ENCODE measurements at places on chromosomes 3 and 15.

DNA sequence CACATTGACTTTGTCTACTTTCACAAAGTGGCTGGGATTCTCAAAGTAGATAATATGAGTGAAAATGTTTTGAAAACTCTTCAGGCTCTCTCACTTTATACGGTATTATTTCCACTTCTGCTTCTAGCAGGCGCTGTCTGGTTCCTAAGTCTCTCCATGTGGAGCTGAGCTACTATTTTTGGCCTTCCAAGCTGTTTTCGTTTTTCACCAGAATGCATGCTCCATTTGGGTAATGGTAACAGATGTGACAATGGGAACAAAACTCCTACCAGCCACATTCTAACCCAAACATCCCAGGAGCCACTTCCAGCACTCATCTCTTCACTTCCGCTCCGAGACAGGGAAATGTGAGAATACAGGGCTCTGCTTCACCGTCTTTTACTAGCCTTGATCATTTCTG is 586.7 kb downstream of the NTRK3 start:
- no peak overlapping the region for H3K27ac ChIP-seq
- no peak for DNase-seq
- H3K4me3 ChIP-seq, result no peak overlapping the region
- H3K27me3 ChIP-seq, result no peaks in the 10 kb centered on the region

GRCh38 chr15:82587805-82588204 is 47.5 kb upstream of the RPS17 start:
- H3K36me3 ChIP-seq, result no peaks in the 10 kb centered on the region
- DNase-seq, result no peak
- H3K4me1 ChIP-seq, result no peaks in the 10 kb centered on the region
- no peak overlapping the region for H3K27ac ChIP-seq
- no peak overlapping the region for H3K4me3 ChIP-seq

DNA sequence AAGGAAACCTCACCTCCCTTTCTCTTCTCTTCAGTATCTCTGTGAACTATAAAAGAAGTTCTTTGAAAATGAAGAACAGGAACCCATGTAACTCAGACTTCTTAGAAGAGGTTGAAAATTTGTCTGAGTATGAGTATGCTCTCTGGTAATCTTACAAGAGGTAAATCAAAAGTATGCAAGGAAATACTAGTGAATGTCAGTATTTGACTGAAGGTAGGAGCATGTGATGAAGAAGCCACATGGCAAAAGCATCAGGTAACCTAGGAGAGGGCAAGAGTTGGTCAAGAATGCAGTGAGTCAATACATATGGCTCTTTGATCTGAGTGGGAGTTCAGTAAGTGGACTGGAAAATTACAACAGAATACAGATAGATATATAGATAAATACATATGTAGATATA is 133.0 kb upstream of the NECTIN3 start:
- H3K4me1 ChIP-seq, result no peaks in the 10 kb centered on the region
- no peak for DNase-seq
- H3K27ac ChIP-seq, result no peak overlapping the region
- no peaks in the 10 kb centered on the region for H3K36me3 ChIP-seq
- no peak overlapping the region for H3K4me3 ChIP-seq
- H3K27me3 ChIP-seq, result no peaks in the 10 kb centered on the region

GRCh38 chr3:58131101-58131825 is 79.5 kb downstream of the DNASE1L3 start:
- H3K36me3 ChIP-seq, result peaks cover 33% of the 10 kb centered on the region
- no peak overlapping the region for H3K27ac ChIP-seq
- H3K27me3 ChIP-seq, result no peaks in the 10 kb centered on the region
- DNase-seq, result no peak
- no peaks in the 10 kb centered on the region for H3K4me1 ChIP-seq

GRCh38 chr15:73927476-73928240 is 1.4 kb downstream of the LOXL1 start:
- H3K27ac ChIP-seq, result no peak overlapping the region
- H3K27me3 ChIP-seq, result peaks cover 5% of the 10 kb centered on the region
- no peaks in the 10 kb centered on the region for H3K36me3 ChIP-seq
- peak; percentile 79 for DNase-seq
- H3K4me3 ChIP-seq, result peak overlapping the region; percentile 25

DNA sequence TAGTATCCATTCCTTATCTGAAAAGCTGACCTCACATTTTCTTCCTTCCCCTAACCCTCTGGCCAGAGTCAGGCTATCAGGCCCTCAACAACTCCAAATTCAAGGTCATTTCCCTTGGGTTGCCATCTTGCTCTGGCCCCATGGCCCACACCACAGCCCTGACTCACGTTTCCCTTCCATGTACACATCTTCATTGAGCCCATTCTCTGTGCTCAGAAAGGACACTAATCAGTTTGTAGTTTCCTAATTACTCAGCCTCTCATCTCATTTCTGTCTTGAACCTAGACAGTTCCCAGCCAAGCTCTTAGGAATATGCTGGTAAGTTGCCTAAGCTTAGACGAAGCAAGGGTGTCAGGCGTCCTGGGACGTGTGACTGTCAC is 14.9 kb downstream of the TGM5 start:
- no peaks in the 10 kb centered on the region for H3K27me3 ChIP-seq
- no peak for DNase-seq
- no peak overlapping the region for H3K4me3 ChIP-seq
- no peak overlapping the region for H3K27ac ChIP-seq

DNA sequence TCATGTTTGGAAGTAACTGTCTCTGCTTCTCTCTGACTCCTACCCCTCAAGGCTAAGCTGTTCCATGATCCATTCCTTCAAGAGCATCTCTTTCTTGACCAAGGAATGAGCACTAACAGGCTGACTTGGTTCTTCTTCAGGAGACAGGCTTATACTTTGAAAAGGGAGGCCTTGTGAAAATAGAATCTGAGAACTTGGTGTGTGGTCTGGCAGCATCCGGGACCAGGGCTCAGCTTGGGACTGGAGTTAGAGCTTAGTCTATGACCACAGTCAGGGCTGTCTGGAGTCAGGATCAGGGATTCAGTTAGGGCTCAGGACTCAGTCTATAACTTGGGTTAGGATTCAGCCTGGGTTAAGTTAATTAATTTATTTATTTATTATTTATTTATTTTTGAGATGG is 44.9 kb upstream of the SLC6A6 start:
- no peaks in the 10 kb centered on the region for H3K4me1 ChIP-seq
- H3K27me3 ChIP-seq, result no peaks in the 10 kb centered on the region
- no peaks in the 10 kb centered on the region for H3K36me3 ChIP-seq
- no peak overlapping the region for H3K4me3 ChIP-seq
- H3K27ac ChIP-seq, result no peak overlapping the region
- no peak for DNase-seq
